ENCODE measurements at places on chromosomes 7 and 10. TPM values are rescaled to one million over a fixed set of nuclear protein-coding genes. Genes with fewer than 3 reads are reported as not detected.

NKX2-3 gene
- not detected for total RNA-seq

URGCP gene
- total RNA-seq = 18.7 TPM

ACHE gene
- 1.5 TPM for total RNA-seq

CC2D2B gene
- 0.43 TPM for total RNA-seq

All from placental epithelial cell (primary cell).